ENCODE measurements at places on chromosomes 3 and 15.
A peak's percentile ranks its signal among the peaks of the same experiment; 100 is the strongest.

GRCh38 chr3:170614214-170614966 lies 28.5 kb upstream of the SLC7A14 start:
- DNase-seq: peak; percentile 10

DNA sequence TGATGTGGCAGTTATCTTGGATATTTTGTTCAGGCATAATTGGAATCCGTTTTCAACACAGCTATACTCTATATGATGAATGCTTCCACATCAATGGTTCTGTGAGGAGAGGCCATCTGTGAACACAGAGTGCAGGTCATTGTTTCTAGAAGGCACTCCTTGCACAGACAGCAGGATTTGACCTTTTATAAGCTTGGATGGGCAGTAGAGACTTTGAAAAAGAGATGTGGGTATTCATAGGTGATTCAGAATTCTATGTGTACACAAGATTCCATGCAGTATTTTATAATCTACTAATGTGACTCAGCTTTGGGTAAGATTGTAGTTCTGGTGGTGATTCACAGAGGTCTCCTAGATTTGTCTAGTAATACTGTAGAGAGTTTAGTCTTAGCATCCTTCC lies 12.5 kb downstream of the ARPP21 start:
- no peak for DNase-seq

- DNase-seq: no peak
These were observed 22.0 kb downstream of the ASTE1 start for GRCh38 chr3:131004603-131005002.

DNA sequence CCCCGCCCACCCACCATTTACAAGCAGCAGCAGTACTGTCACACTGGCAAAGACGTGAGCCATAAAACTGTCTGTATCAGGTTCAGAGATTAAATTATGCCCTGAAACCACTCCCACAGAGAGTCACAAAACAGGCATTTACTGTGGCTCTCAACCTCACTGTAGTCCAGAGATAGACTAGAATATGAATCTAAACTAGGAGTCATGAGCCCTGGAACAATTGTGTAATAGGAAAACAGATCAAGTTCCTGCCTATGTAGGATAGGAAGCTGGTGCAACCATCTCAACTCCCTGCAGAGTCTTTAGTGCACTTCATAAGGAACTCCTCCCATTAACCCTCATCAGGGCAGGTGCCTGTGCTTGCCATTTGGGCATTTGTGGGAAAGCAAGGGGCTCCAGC lies 61.7 kb downstream of the FAM227B start:
- DNase-seq: no peak

DNA sequence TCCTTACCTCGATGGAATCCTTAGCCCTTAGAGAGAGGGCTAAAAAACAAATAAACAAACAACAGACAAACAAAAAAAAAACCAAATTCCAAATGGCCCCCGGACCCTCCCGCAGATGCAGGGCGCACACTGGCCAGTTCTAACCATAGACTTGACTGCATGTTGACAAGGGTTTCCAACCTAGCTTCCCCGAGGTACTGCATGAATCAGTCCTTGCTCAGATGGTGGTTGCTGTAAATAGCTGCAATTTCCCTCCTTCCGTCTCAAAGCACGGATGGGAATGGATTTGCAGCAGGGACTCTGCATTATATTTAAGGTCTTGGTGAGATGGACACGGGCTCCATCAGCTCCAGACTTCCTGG lies 162.8 kb downstream of the CD47 start:
- no peak for DNase-seq

DNA sequence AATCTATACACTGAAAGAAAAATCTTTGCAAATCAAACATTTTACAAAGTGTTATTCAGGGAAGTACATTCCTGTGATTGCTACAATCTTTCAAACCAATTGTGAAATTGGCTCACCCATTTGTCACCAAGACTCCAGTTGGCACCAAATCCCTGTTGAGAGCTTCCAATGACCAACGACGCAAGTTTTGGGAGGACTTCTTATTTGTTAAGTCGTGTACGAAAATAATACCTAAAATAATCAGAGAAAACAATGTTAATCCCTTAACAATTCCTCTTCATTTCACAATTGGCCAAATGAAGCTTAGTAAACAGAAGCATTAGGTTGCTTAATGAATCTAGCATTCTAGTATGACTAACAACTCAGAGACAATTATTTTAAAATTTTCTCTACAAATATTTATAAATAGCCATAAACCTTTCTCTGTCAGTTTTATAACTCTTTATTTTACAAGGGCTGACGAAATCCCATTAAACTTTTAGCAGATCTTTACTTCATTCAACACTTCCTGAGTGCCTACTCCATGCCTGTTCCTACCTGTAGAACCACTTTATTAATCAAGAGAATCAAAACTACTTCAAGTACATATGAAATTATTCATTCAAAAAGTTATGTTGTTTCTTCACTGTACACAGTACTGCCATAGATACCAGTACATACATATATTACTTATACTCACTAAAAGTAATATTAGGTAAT lies 24.0 kb upstream of the HGD start:
- no peak for DNase-seq

- DNase-seq: no peak
These were observed 158.8 kb downstream of the ERC2 start for GRCh38 chr3:56309465-56309864.

DNA sequence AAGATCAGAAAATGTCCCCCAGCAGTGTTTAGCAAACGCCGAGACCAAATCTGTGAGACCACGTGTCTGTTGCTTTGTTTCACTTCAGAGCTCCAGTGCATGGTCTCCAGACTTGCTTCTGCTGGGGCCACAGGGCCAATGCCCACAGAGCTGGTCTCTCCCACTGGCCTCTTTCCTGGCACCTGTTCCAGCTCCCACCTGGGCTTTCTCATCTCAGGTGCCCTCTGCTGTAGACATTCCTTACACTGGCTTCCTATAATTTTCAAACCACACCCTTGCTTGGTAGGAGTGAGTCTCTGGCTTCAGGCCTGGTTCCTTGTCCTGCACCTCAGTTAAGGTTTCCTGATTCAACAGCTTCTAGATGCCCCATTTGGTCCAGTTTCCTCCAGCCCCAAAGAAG lies 243.1 kb downstream of the ADAMTS17 start:
- no peak for DNase-seq

GRCh38 chr3:122902326-122902725 lies 107.5 kb downstream of the SLC49A4 start:
- no peak for DNase-seq

GRCh38 chr3:74661672-74662071 lies 47.2 kb upstream of the CNTN3 start:
- no peak for DNase-seq

DNA sequence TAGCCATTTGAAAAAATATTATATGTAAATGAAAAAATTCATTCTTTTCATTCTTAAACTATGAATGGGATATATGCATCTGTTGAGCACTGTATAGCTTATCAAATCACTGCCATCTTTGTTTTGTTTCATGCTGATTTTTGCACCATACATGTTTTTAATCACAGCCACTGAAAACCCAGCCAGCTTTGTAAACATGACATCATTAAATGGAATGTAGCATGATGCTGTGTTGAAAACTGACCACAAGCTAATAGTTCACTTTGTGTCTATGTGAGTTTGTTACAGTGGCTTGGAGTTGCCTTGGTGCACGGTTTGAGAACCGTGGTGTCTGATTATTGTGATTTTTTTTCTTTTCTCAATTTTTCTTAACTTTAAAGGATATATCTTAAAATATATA lies 75.7 kb downstream of the GMPS start:
- no peak for DNase-seq

- DNase-seq: no peak
These were observed 165.7 kb upstream of the PLSCR5 start for GRCh38 chr3:146770881-146771280.

DNA sequence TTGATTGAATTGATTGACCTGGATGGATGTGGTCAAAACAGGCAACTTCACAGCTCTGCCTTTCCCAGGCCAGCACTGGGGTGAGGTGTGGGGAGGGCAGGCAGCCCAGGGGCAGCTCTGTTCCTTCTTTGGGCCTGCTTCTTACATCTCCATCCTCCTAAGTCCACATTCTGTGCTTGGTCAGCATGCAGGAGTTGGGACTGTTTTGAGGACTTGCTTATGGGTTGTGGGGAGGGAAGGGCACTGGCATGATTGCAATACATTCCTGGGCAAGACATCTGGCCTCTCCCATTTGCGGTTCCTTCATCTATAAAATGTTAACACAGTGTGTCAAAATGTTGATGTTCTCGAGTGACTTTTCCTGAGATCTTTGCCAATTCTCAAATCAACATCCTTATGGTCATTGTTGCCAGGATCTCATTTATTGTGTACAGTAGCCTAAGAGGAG lies 84.1 kb downstream of the ST6GAL1 start:
- DNase-seq: no peak

DNA sequence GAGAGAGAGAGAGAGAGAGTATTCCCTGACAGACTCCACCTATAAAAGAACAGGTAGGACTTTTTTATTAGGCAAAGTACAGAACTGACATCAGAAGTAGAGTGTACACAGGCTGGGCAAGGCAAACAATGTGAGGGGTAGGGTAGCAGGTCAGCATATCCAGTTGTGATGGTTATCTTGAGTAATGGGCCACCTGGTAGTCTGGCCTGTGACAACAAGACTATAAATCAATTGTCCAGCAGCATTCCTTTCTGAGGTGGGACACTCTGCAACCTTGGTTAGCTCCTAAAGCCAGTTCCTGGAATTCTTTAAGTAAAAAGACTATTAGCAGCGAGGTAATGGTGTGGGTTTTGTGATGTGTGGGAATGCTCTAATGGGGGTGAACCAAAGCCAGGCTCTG lies 14.9 kb upstream of the TMCC1 start:
- DNase-seq: no peak

- no peak for DNase-seq
These were observed 75.0 kb downstream of the STRIT1 start for GRCh38 chr3:155218462-155218861.

- no peak for DNase-seq
These were observed 45.4 kb downstream of the EPHB1 start for GRCh38 chr3:134840459-134840858.

DNA sequence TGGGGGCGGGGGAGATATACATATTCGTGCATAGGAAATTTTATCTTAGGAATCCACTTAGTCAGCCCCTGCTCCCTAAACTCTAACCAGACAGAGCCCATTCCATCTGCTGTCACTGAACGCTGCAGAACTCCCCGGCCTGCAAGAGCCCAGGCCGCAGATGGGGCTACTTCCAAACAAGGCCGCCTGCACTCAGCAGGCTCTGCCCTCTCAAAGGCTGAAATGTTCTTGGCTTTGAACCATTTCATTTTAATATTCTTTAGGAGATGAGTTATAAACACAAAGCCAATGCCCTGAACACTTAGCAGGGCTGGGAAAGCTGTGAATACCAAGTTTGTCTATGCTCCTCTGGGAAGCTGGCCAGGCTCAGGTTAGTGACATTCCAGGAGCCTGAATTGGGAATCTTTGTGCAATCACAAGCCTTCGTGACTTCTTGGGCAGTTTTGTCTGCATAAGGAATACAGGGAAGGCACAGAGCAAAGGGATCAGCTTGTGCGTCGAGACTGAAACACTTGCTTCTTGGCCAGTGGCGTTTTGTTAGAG lies 65.0 kb downstream of the SYNM start:
- no peak for DNase-seq

- no peak for DNase-seq
These were observed 90.9 kb upstream of the SEC13 start for GRCh38 chr3:10411598-10412332.

- DNase-seq: no peak
These were observed 10.9 kb upstream of the PIGZ start for GRCh38 chr3:196979545-196979944.

- DNase-seq: no peak
These were observed 17.8 kb upstream of the RARRES1 start for GRCh38 chr3:158750016-158750415.

DNA sequence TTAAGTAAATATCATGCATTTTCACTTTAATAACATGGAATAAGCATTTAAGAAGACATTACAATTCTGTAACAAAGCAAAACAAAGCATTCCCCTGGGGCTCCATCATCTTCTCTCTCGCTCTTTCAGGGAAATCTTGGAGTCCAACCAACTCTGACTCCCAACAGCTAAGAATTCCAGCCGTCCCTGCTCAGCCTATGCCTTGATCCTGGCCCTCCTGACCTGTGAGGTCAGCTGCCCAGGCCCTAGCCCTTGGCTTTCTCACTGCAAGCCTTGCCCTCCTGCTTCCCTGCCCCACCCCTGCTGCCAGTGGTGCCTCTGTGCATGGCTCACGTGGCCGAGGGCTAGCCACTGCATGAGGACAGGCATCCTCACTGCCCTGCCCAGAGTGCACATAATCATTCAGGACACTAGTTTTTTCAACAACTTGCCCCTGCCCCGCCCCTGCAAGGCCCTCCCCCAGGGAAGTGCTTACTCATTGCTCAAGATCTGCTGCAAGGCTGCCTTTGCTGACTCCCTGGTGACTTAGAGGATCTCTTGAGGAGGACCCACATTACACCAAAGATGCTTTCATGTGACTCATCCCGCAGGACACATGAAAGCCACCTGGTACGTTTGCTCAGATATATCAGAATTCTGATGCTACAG lies 37.6 kb downstream of the MTMR10 start:
- DNase-seq: no peak

- no peak for DNase-seq
These were observed 78.0 kb downstream of the MBNL1 start for GRCh38 chr3:152346740-152347139.

DNA sequence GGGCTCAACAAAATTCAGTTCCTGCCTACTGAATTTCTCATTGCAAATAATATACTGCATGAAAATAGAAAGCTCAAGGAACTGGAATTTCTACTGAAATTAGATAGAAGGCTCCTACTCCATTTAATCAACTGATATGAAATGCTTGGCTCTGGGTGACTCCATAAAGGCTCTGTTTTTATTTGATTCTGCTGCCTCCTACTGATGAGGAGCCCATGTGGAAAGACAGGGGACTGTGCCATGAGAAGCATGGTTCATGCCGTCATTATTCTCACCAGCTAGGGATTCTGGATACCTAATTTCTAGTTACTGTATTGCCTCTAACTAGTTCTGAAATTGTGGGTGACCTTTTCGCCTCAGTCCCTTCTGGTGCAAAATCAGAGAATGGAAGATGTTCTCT lies 366.2 kb upstream of the DPH6 start:
- no peak for DNase-seq

DNA sequence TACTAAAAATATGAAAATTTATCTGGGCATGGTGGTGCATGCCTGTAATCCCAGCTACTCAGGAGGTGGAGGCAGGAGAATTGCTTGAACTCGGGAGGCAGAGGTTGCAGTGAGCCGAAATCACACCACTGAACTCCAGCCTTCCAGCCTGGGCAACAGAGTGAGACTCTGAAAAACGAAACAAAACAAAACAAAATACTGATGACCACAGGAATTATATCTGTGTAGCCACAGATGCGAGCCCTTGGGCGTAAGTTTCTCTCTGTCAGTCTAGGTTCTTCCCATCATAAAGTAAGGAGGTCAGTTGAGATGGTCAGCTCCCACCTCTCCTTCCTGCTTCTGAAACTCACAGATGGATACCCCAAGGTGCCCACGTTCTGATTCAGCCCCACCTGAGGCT lies 37.7 kb upstream of the CFAP161 start:
- DNase-seq: no peak

GRCh38 chr3:119856695-119857094 lies 74.8 kb downstream of the NR1I2 start:
- DNase-seq: no peak

All from thoracic aorta (tissue), 2 donors.